Activated naive CD8-positive, alpha-beta T cell treated with anti-CD3 and anti-CD28 coated beads, Interleukin-2, amount 10 ng/mL, durations not matched to agents 7 days and 5 days (primary cell): ENCODE measurements at places on chromosomes 2 and 18. TPM values are rescaled to one million over a fixed set of nuclear protein-coding genes. Genes with fewer than 3 reads are reported as not detected.

DNA sequence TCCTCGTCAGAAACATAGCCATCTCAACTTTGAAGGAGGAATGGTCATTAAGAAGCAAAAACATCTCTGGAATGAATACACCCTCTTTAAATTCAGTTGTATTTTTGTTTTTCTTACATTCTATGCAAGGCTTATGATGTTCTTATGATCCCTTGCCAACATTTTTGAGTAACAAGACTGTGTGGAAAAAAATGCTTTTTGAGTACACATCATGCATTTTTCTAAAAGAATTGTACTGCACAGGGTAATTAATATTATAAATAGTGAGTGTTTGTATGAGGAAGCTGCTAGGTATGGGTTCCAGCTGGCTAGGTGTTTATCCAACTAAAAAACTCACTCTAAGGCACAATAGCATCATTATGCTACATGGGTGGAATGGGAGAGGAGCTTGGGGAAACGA, 59.0 kb upstream of the SPATS2L start:
- no peak for DNase-seq

- DNase-seq, result no peak
Measured at GRCh38 chr2:237341872-237342271, 72.1 kb downstream of the COL6A3 start.

The NT5C1B gene
- total RNA-seq, result not detected

The SELENOI gene
- total RNA-seq, result 26.4 TPM

DNA sequence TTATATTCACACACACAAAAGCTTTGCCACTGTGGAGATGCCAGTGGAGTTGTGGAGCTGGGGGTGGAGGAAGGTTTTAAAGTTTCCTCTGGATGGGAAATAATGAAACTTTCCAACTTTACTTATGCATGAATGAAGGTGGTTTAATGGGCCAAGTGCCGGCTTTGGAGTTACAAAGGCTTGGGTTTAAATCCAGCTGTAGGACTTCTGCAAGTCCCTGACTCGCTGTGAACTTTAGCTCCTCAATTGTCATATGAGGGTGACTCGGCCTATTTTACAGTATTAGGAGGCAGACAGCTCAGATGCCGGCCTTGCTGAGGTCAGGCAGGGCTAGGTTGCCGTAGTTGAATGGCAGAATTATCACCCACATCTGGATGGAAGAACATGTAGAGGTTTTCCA, 415.8 kb upstream of the TRIB2 start:
- DNase-seq, result no peak

DNA sequence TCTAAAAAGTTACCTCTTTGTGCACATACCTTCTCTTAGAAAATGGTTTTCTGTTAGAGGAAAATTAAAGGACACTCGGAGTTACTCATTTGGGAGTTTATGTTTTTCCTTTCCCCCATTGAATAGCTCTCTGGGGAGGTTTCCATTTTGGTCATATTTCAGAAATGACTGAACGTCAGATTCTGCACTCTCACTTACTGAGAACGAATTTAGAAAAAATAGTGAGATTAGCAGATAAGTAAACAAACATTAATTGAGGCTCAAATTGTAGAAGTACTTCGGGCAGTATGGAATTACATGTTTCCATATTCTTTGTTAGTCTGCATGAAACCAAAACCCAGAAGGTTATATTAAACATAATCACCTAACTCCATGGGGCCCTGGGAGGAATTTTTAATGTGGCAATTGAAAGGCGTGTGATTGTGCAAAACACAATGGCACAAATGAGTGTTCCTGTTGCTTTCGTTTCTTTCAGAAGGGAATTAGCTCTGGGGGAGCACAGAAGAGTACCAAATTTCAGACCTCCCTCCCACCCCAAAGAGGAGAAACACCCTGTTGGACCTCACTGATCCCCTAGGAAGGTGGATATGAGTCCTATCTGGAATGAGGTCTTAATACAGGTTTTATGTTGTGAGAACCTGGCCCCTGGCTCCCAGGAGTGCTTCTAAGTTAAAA, 212.3 kb downstream of the BCL2 start:
- DNase-seq, result no peak

DNA sequence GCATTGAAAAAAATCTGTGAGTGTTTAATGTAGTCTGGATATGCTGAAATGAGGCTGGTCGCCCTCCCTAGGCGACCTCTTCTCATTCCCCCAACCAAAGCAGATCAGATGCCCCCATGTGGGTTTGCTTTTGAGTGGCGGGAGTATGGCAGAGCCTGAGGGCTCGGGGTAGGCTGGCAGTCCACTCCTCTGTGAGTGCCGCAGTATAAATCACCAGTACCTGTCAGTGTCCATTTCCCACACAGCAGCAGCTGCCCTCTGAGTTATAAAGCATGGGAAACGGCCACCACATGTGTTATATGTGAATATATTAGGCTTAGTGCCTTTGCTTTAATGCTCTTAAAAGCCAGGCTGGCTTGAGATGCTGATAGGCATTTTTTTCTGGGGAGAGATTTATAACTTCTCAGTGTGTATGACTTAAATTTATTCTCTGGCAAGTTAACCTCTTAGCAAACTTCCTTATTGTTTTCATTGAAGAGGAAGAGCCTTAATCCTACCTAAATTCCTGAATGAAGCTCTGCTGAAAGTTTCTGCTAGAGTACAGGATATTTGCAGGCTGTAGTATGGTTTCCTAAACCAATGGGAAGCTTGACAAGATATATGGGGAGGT, 3.8 kb downstream of the DCC start:
- no peak for DNase-seq

- DNase-seq, result no peak
Measured at GRCh38 chr2:222604749-222605515, 51.0 kb downstream of the FARSB start.
